ENCODE measurements at places on chromosomes 12 and 14.

DNA sequence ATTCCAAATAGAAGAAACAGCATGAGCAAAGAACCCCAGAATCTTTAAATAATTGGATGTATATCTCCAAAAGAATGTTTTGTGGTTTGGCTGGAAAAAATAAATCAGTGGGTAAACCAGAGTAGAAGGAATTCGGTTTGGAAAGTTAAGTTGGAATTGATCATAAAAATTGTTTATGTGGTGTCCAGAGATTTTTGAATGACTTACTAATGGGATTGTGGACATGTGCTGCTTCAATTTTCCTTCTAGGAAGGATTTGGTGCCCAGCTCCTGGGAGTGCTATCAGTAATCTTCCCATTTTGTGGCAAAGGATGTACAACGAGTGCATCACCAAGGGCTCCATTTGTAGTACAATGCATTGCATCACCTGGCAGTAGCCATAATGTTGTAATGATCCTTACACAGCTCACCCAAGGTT, 224.8 kb downstream of the SLC16A7 start:
- DNase-seq: no peak

GRCh38 chr12:110616471-110617115, 2.7 kb downstream of the TCTN1 start:
- no peak for DNase-seq

- no peak for DNase-seq
These were observed 13.1 kb downstream of the KRT5 start for GRCh38 chr12:52506858-52507715.

- DNase-seq: no peak
These were observed 116.5 kb downstream of the PLXNC1 start for GRCh38 chr12:94264736-94265485.

DNA sequence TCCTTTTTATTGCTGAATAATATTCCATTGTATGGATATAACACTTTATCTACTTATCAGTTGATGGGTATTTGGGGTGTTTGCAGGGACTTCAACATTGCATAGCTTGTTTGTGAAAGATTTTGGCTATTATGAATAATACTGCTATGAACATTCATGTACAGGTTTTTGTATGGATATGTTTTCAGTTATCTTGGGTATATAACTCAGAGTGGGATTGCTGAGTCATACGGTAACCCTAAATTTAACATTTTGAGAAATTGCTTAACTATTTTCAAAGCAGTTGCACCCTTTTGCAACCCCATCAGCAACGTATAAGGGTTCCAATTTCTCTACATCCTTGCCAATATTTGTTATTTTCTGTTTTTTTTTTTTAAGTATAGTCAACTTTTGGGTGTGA, 27.3 kb upstream of the HELB start:
- DNase-seq: no peak

DNA sequence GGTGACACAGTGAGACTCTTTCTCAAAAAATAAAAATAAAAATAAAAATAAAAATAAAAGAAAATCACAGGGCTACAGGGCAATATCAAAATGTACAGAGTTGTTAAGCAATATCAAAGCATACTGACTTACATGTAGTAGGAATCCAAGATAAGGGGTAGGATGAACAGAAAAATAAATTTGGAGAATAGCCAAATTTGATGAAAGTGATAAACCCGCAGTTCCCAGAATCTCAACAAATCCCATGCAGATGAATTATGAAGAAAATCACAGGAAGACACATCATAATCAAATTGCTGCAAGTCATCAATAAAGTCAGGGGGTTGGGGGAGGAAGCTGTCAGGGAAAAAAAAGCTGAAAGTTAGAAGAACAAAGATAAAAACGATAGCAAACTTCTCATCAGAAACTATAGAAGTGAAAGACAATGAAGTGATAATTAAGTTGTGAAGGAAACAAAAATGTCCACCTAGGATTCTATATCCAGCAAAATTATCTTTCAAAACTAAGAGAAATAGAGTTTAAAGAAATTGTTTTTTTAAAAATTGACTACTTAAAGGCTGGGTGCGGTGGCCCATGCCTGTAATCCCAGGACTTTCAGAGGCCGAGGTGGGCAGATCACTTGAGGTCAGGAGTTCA, 15.4 kb downstream of the DDHD1 start:
- no peak for DNase-seq
